ENCODE measurements at places on chromosomes 3 and 15.
A peak's percentile ranks its signal among the peaks of the same experiment; 100 is the strongest.

- no peak for DNase-seq
Measured at GRCh38 chr15:49282366-49282765, 112.3 kb downstream of the GALK2 start.

DNA sequence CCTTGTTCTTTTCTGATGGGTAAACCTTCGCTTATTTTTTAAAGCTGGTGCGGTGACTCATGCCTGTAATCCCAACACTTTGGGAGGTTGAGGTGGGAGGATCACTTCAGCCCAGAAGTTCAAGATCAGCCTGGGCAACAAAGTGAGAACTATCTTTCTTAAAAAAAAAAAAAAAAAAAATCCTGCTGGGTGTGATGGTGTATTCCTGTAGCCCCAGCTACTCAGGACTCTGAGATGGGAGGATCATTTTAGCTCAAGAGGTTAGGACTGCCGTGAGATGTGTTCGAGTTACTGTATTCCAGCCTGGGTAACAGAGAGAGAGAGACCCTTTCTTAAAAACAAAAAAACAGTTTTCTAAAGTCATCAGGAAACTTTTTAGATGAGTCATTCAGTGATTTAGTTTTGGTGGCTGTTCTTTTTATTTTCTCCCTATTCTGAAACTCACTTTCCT, 37.7 kb downstream of the SLMAP start:
- DNase-seq, result no peak

- no peak for DNase-seq
Measured at GRCh38 chr3:170703121-170703588, 117.3 kb upstream of the SLC7A14 start.

DNA sequence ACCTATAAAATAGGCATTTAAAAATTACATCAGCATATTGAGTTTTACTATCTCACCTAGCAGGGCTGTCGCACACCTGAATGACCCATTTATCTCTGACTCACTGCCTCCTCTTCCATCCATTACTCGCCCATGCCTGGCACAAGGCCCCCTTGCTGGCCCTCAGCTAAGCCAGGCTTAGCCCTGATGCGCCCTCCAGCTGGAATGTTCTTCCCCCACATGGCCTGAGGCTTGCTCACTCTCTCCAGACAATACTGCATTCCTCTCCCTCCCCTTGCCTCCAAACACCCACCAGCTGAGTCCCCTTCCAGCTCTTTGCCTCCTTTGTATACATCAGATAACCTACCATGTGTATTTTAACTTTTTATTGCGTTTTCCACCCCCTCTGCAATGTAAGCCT, 7.2 kb downstream of the SH3BP5 start:
- DNase-seq, result no peak

- DNase-seq, result no peak
Measured at GRCh38 chr3:151219056-151219455, 16.0 kb upstream of the GPR171 start.

- no peak for DNase-seq
Measured at GRCh38 chr3:158531334-158531733, 39.7 kb upstream of the MLF1 start.

GRCh38 chr3:134483195-134483900, 2.4 kb downstream of the ANAPC13 start:
- DNase-seq, result no peak

DNA sequence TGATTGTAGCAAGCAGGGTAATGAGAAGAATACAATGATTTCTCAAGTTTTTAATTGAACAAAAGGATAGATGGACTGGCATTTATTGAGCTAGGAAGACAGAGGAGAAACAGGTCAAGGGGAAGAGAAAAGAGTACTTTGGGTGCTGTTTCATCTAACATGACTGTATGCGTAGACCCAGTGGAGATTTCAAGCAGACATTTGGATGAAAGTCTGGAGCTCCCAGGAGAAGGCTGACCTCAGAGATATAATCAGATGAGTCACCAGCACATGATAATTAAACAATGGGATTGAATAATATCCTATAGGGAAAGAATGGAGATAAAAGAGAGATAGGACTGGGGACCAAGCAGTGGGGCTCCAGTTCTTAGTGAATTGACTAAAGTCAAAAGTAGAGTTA, 194.9 kb downstream of the ARRDC4 start:
- DNase-seq, result no peak

DNA sequence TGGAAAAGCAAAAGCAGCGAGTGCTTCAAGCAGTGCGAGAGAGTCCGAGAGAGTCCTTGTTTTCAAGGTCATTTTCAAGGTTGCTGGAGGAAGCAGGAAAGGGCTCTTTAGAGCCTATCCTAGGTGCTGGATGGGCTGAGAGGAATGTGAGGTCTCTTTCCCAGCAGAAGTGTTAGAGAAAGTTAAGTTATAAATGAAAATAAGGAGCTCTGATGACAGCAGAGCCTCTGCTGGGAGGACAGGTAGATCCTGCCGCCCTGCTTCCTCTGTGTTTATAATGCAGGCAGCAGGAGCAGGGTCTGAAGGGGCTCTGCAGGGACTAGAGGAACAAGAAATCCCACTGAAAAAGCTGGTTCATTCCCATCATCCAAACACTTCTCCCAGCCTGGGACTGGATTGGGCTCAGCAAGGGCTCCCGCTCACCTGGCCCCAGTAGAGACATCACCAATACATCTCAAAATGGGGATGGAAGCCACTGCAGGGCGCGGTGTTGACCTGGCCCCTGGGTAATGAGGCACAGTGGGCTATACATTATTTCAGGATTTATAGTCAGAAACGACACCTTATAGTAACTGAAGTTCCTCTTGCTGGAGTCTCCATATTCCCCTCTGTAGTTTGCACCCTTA, 41.5 kb upstream of the RAB6B start:
- DNase-seq, result no peak

DNA sequence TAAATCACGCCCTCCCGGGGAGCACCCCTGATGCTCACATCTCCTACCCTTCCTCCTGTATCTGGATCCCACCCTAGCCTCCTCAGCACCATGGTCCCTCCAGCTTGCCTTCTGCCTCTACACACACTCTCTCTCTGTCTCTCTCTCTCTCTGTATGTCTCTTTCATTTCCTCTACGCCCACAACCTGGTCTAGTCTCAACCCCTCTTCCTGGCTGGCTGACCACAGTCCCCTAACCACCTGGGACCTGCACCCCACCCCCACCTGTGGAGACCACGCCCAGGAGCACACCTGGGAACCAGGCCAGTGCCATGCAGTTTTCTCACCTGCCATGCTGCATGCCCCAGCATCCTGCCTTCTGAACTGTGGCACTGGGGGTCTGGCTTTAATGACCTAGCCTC, 4.0 kb upstream of the CFAP100 start:
- no peak for DNase-seq

DNA sequence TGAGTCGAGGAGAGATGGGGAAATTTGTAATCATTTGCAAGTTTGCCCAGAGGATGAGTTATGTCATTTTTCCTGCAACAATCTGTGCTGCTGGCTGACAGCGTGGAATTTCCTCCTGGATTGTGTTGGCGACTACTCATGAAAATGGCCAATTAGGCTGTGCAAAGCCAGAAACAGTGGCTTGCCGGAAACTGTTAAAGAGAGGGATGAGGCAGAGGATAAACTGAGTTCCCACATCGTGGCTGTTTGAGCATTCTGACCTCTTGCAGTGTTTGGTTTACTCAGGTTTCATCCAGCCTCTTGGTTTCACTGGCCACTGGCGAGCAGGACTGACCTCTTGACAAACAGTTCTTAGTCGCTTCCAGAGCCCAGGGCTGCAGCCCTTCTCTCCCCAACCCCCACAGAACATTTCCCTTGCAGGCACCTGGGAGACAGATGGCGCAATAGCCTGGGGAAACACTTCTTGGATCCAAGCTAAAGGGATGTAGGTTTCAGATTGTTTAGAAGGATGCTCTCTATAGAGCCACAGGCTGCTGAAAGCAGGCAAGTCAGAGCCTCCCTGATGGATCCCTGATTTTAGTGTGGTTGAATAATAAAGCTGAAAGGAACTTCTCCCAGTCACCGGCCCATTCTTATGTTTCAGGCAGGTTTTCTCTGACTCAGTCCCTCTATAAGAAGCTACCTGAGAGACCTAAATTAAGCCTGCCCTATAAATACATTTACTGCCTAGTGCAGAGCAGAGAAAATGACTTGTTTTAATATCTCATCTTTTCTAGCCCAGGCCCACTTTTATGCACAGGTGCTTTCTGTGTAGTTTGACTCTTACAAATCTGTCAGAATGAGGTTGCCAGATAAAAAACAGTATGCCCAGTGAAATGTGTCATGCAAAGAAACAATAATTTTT, 92.8 kb upstream of the UBE2E1 start:
- DNase-seq, result no peak

- DNase-seq, result no peak
Measured at GRCh38 chr3:44915702-44916438, 41.5 kb downstream of the TGM4 start.

DNA sequence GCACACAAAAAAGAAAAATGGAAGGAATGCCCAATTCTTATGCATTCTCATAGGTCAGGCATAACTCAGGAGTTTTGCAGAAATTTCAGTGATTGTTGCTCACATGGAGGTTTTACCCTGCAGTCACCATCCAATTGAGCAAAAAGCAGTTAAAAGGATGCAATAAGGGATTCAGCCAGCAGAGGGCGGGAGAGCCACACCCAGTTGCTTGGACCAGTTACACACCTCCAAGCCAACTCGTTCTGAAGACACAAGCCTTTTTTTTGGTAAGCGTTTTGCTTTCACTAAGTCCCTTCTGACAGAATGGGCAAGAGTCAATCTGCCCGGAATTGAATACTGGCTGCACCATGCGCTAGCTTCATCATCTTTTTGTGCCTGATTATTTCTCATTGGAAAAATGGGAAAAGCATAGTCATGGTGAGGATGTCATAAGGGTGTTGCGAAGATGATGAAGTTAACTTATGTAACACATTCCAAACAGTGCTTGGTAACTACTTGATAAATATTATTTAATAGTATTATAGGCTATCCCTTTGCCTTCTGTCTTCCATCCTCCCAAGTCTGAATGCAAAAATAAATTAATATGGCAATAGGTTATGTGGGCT, 154.4 kb upstream of the SGO1 start:
- DNase-seq, result peak; percentile 25

DNA sequence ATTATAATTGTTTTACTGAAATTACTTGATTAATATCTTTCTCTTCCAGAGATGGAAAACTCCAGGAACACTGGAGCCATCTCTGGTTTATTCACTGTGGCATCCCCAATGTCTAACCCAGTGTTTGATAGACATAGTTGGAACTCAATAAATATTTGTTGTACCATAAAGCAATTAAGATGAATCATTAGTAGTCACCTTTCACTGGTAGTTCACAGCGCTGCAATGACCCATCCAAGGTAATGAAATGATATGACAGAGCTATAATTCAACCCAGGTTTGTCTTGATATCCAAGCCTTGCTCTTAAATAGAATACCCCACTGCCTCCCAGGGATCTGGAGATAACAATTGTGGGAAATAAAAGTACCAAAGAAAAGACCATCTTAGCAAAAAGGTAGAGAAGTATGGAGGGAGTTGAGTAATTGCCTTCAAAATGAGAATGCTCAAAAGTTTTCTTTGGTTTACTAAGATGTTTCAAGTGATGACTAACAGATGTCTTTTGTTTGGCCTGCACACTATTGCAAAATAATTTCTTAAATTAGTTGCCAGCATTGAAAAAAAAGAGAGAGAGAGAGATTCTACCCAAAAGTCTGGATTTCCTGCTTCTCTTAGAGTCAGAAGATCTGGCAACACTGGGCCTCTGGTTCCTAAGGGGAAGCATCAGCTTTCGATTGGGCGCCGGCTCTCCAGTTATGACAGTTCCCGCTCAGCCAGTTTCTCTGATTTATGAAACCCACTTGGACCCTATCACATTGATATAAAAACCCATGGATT, 348.5 kb downstream of the ERC2 start:
- no peak for DNase-seq

DNA sequence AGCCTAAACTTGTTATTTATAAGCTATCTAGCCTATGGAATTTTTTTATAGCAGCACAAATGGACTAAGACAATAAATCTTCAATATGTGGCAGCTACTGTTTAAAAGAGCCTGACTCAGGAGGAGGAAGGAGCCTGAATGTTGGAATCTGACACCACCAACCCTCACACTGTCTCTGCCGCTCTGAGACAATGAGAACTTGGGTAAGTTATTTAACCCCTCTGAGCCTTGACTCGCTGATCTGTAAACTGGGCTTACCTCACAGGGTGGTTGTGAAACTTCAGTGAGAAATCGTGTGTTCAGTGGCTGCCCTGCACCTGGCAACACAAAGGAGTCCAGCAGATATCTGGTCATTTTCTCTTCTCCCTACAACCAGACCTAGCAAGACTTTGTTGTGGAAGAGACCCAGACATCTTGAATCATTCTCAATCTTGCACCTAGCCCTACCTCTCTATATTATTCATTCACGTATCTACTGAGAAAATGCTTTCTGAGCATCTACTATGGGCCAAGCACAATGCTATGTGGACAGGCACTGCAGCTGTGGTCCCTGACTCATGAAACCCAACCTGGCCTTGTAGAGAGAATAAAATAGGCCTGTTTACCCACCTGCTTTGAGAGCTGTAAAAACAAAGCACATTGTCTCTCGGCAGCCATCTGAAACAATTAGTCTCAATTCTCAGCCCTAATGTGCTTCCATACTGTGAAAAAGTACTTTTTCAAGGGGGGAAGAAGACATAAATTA, 81.9 kb upstream of the SLC25A36 start:
- DNase-seq, result no peak

GRCh38 chr3:13139471-13140065, 66.3 kb upstream of the IQSEC1 start:
- no peak for DNase-seq

DNA sequence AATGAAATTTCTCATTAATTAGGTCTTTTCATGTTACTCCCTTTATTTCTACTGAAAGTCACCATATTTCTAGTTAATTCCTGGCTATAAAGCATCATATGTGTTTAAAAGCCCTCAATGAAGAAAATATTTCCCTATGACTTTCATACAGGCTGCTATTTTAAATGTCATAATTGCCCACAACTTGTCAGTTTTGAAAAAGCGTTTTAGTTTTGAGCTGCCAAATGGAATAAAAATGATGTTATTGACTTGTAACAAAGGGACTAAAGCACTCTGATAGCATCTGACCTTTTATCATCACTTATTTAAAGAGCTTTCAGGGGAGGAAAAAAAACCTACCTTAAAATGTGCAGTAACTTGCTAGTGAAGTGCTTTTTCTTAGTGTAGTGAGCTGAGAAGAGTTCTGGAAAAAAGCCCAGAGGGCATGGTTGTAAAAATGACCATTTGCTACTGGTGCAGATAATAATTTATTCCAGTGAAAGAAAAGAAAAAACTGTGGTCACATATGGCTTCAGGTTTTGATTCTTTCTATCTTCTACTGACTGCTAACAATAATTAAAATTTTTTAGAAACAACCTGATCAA, 877.2 kb downstream of the CADM2 start:
- DNase-seq, result no peak

DNA sequence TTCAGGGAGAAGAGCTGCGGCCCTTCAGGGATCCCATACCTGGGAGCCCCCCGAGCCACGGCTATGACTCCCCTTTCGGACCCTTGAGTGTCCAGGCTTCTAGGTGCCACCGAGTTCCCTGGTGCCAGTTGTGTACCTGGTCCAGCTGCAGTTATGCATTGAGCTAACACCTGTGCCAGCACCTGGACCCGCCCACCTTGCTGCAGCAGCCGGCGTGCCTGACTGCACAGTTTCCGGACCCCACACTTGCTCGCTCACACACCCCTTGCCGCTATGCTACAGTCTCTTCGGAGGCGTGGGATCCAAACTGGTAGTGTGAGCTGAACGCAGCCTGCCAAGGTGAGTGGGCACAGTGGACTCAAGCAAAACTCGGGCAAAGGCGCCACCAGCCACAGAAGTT, 284.5 kb upstream of the ROBO1 start:
- DNase-seq, result no peak
